ENCODE measurements at places on chromosomes 5 and 9.
A peak's percentile ranks its signal among the peaks of the same experiment; 100 is the strongest.

DNA sequence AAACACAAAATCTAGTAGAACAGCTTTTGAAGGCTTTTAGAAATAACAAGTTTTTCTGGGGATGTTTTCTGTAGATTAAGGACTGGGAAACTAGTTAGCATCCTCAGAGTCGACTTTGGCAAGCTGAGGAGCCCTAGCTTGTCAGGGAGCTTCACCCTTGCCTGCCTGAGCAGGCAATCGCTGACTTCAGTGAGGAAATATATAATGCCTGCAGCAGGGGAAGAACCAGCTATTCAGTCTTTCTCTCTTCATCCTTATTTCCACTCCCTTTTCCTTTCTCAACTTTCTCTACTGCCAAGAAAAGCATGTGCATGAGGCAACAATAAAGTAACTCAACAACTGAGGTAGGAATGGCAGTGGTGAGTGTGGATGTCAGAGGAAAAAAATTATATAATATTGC is 54.7 kb downstream of the PLK2 start:
- DNase-seq: peak; percentile 92

DNA sequence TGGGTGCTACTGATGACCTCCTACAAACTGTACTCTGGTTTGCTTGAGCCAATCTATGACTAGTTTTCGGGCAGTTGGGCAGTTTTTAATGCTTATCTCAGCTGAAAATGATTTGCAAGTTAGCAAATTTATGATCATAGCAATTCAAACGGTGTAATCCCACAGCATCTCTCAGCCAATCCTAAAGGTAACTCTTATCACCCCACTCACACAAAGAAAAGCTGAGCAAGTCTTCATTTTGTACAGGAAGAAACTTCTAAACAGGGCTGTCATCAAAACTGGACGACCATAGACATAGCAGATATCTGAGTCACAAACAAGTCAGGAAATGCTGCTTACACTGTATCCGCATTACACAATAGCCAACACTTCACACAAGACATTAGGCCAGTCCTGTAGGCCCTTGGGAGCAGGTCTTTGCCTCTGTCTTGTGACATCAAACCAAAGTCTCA is 2.6 kb upstream of the ENC1 start:
- DNase-seq: peak; percentile 98

DNA sequence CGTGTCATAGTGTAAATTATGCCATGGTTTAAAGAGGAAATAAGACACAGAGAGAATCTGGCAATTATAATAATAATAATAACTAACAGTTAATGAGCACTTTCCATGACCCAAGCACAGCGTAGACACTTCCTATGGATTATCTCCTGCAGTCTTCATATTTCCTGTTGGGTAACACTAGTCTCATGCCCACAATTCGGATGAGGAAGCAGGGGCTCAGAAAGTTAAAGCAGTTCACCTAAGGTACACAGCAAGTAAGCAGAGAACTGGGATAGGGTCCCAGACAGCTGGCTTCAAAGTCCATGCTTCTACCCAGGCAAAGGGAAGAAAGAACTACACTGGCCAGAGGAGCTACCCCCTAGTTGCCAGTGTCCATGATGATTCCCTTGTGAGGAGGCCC is 27.9 kb upstream of the TGFBI start:
- no peak for DNase-seq

DNA sequence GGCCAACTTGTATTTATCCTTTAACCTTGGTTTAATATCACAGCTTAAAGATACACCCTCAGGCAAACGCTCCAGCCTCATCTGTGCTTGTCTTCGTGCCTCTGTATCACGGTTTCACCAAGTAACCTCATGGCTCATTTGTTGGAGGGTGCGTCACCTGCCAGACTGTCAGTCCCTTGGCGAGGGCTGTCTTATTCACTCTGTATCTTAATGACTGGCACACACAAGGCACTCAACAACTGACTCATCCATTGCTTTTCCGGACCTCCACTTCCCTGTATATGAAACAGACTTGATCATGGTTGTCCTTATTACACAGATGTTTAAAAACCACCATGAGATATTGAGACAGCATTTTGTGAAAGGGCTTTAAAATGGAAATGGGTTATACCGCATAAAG is 28.0 kb downstream of the LCP2 start:
- DNase-seq: peak; percentile 64

DNA sequence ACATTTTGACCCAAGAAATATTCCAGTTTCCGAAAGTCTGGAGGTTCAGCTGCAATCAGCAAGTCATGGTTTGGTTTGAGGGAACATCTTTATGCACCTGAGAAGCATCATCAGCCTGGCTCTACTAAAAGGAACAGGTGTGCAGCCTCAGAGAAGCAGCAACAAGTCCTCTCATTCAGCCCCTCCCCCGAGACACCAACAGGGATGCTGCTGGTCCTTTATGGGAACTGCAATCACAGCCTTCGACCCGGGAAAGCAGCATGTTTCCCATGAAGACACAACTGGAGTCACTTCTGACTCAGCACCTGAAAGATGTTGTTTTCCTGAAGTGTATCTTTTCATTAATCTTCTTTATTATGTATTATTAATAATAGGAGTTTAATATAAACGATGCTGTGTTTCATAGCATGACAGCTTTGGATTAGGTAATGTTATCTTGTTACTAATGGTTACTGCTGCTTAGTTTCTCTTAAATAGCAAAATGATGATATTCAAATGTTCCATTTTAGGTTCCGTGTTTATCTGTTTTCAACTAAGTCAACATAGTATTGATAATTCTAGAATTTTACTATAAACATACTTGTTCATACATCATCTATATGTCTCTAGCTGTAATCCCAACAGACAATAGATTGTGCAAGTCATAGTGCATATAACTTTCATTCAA is 15.6 kb upstream of the NREP start:
- no peak for DNase-seq

DNA sequence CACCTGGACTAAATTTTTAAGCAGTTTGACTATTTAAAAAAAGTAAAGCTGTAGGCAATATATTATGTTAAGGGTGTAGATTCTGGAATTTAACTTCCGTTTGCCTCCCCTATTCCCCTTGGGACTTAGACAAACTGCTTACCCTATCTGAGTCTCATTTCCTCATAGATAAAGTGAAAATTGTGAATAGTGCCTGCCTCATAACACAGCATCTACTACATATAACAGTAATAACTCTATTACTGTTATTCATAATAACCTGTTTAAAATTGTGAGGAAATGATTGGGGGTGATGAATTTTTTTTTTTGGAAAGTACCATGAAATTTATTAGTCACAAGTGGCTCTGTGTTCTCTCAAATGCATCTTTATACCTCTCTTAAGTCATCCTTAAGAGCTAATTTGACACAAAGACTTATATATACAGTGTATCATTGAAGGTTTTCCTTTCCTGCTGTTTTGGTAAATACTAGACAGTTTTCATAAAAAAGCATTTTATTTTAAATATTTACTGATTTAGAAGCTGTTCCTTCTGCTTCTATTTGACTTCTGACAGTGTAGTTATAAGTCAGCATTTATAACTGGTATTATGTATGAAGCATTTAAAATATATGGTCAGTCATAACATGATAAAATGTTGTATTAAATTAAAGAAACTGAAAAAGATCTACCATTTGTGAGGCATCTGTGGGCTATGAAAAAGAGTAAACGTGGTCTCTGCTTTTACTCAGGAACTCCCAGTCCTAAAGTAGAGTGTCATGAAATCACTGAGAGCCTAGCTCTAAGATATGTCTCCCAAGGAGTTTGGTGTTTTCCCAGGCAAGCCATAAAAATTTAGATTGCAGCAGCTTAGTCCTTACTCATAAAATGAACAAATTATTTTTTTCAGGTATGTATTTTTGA is 46.4 kb downstream of the MCCC2 start:
- no peak for DNase-seq

- DNase-seq: no peak
These were observed 152.8 kb downstream of the TMEM167A start for GRCh38 chr5:82924226-82925060.

- no peak for DNase-seq
These were observed 194.0 kb downstream of the FBXL7 start for GRCh38 chr5:15693933-15694332.

GRCh38 chr5:109412981-109413402 is 3.2 kb upstream of the PJA2 start:
- no peak for DNase-seq

- DNase-seq: no peak
These were observed 97.1 kb downstream of the ADCY2 start for GRCh38 chr5:7493081-7493480.

DNA sequence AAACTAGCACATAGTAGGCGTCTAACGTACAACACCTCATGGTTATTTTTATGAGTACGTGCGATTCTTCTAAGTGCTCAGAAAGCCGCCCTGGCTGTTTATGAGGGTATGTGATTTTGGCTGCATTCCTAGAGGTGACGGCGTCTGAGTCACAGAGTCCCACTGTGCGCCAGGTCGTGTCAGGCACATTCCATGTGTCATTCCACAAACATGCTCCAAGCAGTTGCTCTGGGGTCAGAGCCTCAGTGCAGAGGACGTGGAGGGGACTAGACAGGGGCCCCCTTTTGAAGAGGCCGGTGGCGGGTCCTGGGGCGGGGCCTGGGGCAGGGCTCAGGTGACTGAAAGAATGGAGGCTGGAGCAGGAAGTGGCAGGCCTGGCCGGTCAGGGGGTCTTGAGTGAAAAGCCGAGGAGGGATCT is 51.9 kb downstream of the NEK6 start:
- DNase-seq: peak; percentile 95

- DNase-seq: peak; percentile 60
These were observed 222.6 kb downstream of the ROR2 start for GRCh38 chr9:91727316-91727861.

- peak; percentile 27 for DNase-seq
These were observed 186.0 kb upstream of the KLF9 start for GRCh38 chr9:70600506-70600905.

DNA sequence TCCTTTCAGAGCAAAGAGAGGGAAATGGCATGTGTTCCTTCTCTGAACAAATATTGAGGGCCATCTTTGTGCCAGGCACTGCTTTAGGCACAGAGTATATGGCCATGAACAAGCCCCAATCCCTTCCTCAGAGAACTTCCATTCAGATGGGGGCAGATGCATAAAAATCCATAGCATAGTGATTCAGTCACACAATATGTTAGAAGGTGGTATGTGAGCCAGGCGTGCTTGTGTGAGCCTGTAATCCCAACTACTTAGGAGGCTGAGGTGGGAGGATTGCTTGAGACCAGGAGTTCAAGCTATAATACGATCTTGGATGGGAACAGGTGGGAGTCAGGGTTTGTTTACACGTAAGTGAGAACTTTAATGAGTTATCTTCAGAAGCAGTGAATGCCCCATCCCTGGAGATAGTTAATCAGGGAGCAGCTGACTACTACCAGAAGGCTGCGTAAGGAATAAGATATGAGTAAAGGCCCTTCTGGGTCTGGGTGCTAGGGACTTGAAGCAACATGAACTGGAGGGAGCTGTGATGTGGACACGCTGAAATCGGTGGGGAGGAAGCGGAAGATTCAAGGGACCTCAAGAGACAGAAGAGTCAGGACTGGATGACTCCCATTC is 27.1 kb downstream of the NANS start:
- no peak for DNase-seq

DNA sequence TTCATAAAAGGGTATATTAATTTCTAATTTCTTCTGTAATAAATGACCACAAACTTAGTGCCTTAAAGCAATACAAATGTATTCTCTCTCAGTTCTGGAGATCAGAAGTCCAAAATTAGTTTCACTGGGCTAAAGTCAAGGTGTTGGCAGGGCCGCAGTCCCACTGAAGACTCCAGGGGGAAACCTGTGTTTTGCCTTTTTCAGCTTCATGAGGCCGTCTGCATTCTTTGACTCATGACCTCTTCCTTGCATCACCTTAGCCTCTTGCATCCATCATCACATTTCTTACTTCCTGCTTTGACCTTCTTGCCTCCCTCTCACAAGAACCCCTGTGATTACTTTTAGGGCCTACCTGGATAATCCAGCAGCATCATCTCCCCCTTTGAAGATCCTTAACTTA is 42.0 kb upstream of the ALDH1B1 start:
- DNase-seq: no peak

DNA sequence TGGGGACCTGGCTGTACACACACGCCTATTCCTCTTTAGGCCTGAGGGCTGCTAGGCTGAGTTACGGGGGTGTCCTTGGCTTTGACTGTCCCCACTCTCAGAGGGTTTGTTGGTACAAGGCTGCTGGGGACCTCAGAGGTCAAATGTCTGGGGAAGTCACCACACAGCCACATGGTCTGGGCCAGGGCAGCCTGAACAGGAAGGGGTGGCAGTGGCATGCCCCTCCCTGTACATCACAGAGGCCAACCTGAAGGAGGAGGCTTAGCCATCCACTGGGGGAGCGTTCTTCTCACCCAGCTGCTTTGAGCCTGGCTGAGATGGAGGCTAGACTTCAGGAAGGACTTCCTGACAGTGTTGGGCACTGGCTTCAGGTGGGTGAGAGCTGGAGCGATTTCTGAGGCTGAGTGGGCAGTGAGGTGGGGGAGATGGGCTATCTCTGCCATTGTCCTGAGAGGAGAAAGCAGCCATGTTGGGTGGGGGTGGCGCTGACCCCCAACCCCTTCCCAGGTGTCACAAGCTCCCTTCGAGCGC is 36.3 kb downstream of the CXXC5 start:
- DNase-seq: no peak

GRCh38 chr5:51484326-51484725 is 101.1 kb downstream of the ISL1 start:
- peak; percentile 50 for DNase-seq

- no peak for DNase-seq
These were observed 15.5 kb upstream of the MGAT1 start for GRCh38 chr5:180817893-180818674.

GRCh38 chr5:175501759-175502158 is 23.4 kb downstream of the SFXN1 start:
- DNase-seq: peak; percentile 27

DNA sequence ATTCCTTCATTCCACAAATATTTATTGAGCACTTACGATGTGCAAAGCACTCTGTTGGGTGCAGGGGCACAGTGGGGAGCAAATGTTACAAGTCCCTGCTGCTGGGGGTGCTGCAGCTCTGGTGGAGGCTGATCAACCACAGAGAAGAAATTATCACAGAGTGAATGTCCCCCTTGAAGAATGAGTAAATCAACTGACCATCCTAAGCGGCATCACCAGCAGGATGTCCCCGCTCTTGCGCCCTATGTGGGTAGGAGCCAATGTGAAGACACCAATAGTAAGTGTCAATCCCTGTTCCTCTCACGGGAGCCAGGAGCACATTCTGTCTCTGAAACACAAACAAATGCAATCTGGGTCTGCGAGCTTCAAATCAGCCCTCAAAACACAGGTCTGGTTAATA is 47.4 kb upstream of the TBC1D9B start:
- no peak for DNase-seq

GRCh38 chr5:142106061-142106460 is 2.5 kb upstream of the NDFIP1 start:
- DNase-seq: no peak

- no peak for DNase-seq
These were observed 44.0 kb downstream of the NNT start for GRCh38 chr5:43646992-43647391.

Measured in epithelial cell of esophagus (primary cell).